ENCODE measurements at places on chromosomes 3 and 15.
A peak's percentile ranks its signal among the peaks of the same experiment; 100 is the strongest.

DNA sequence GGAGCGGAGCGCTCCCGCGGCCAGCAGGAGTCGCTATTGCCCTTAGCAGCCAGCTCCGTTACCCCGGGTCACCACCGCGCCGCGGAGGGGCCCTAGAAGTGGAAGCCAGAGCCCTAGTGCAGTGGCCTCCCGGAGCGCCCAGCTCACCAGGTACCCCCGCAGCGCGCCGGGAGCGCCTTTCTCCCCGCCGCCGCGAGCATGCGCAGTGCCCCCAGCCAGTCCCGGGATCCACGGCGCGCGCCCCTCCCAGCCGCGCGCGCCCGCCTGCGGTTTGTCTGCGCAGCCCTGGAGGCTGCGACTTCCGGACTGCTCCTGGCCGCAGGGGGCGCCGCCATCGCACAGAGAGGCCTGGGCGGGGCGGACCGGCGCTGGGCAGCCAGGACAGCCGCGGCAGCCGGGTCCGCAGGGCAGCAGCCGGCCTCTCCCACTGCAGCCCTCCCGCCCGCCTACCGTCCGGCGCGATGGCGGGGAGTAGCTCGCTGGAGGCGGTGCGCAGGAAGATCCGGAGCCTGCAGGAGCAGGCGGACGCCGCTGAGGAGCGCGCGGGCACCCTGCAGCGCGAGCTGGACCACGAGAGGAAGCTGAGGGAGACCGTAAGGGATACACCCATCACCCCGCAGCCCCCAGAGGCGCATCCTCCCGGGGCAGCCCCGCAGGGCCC, 5.7 kb downstream of the TPM1 start:
- peak; percentile 89 for DNase-seq

GRCh38 chr15:38690719-38691332, 126.2 kb upstream of the RASGRP1 start:
- DNase-seq = peak; percentile 88

GRCh38 chr3:158573714-158574113, 2.7 kb downstream of the MLF1 start:
- peak; percentile 9 for DNase-seq

GRCh38 chr15:73784291-73784690, 31.1 kb upstream of the INSYN1 start:
- no peak for DNase-seq

- DNase-seq = peak; percentile 60
Observed at GRCh38 chr3:186002884-186003472, 65.2 kb upstream of the TRA2B start.

DNA sequence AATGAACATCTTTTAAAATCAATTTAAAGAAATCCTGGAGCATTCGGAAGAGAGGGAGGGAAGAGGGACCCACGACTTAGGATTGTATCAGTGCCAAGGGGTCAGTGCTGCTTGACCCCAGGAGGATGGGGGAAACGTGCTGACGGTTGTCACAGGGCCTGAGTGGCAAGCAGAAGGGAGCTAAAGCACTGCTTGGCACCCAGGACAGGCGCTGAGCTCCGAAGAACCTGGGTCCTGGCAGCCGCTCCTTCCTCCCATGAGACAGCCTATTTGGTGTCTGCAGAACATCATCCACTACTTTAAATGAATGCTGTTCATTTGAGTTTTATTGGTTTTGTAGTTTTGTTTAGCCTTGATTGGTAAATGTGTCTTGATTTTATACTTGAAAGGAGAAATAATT, 54.5 kb downstream of the RGMA start:
- DNase-seq = no peak

DNA sequence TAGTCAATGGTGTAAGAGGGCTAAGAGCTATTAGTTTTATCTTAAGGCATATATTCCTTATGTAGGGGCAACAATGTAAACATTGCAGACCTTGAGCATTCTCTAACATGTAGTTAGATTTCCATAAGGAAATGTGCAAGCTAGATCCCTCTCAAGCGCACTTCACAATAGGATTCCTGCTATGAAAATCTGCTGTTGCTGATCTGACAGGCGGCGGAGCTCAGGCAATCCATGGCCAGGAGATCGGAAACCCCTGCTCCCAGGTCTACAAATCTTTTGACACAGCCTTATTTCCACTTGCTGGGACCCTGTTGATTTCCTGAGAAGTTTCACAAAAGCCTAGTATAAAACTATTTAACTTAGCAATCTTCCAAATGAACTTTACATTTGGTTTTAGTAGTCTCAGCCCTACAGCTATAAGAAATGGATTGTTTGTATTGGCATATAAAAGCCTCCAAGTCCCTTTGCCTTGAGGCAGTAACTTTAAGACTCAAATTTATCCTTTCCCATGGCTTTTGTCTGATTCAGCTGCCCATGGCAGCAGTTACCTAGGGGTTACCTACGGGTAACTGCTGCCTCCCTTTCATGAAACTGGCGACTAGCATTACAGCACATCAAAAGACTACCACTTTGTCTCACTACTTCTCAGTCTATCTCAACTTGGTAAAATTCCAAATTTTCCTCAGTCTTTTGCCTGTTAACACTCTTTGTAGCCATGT, 22.7 kb downstream of the TRA2B start:
- DNase-seq = peak; percentile 6

- DNase-seq = no peak
Observed at GRCh38 chr3:29373131-29373680, 92.3 kb downstream of the RBMS3 start.

DNA sequence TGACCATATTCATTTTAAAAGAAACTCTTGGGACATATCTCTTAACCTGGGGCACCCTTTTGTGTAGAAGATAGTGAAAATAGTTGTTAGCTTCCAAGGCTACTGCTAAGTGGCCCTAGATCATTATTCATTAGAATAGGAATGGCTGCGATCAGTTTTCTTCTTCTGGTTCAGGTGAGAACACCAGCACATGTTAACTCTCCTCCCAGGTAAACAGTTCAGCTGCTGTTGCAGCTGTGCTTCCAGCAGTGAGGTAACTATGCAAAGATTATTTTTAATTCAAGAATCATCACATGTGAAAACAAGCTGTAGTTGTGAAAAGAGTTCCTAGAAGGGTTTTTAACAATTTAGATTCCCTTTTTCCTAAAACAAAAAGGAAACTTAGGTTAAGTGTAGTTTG, 43.3 kb downstream of the ZPLD1 start:
- DNase-seq = no peak

- no peak for DNase-seq
Observed at GRCh38 chr3:13149330-13150108, 76.3 kb upstream of the IQSEC1 start.

DNA sequence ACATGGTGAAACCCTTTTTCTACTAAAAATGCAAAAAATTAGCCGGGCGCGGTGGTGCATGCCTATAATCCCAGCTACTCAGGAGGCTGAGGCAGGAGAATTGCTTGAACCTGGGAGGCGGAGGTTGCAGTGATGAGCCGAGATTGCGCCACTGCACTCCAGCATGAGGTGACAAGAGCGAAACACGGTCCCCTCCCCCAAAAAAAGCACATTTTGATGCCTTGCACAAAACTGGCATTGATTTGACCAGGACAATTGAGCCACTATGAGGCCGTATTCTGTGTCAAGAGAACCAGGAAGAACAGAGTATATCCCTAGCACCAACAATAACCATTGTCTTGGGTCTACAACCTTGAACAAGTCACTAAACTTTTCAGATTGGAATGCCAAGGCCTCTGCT, 50.6 kb downstream of the SH3BP5 start:
- no peak for DNase-seq
